ENCODE measurements at places on chromosomes 11 and 22.
A peak's percentile ranks its signal among the peaks of the same experiment; 100 is the strongest.

GRCh38 chr22:22704156-22704946 is 59.9 kb downstream of the GGTLC2 start:
- no peak for DNase-seq

DNA sequence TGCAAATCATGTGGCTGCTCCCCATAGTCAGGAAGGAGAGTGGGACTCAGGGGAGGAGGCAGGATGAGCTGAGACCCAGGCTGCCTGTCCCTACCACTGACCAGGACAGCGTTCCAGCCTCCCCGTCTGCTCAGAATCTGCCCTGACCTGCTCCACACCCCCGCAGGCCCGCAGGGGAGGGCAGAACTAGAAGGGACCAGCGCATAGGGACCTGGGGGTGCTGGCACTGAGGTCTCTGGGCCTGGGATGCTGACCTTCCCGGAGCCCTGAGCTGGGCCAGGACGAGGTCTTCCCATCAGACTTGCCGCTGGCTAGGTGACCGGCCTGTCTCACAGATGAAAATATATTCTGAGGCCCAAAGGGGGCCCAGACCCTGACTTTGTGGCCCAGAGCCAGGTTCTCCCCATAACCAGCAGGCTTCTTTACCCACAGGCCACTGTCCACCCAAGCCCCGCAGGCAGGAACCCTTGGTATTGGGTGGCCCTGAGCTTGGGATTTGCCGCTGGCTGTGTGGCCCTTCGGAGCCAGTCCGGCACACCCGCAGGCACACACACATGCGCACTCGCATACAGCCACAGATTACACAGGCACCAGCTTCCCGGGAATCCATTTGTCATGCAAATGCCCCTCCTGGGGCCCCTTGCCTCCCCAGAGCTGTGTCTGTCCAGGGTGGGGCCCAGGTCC is 13.8 kb upstream of the PIM3 start:
- DNase-seq = no peak

- no peak for DNase-seq
These were observed 17.2 kb downstream of the MPPED2 start for GRCh38 chr11:30568931-30569330.

DNA sequence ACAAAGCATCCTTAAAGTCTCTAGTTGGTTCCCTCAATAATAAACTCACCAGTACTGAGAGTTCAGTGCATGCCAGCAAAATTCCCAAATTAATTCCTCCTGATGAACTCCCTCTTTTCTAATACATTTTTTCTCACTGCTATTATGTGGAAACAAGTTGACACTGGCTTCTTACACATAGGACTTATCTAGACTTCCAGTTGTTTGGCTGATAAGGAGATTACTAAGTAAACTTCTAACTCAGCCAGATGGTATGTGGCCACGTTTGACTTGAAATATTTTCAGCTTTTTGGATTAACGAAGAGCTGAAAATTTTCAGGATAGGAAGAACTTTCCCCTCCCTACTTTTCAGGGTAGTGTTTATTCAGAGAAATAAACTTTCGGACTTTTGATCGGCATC is 1154.2 kb upstream of the TENM4 start:
- peak; percentile 56 for DNase-seq

DNA sequence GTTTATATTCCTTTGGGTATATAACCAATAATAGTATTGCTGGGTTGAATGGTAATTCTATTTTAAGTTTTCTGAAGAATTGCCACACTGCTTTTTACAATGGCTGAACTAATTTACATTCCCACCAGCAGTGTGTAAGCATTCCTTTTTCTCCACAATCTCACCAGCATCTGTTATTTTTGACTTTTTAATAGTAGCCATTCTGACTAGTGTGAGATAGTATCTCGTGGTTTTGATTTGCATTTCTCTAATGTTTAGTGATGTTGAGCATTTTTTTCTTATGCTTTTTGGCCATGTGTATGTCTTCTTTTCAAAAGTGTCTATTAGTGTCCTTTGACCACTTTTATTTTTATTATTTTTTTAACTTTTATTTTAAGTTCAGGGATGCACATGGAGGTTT is 275.3 kb downstream of the METTL15 start:
- DNase-seq = peak; percentile 64

- DNase-seq = no peak
These were observed 20.5 kb upstream of the CELSR1 start for GRCh38 chr22:46557736-46558480.

DNA sequence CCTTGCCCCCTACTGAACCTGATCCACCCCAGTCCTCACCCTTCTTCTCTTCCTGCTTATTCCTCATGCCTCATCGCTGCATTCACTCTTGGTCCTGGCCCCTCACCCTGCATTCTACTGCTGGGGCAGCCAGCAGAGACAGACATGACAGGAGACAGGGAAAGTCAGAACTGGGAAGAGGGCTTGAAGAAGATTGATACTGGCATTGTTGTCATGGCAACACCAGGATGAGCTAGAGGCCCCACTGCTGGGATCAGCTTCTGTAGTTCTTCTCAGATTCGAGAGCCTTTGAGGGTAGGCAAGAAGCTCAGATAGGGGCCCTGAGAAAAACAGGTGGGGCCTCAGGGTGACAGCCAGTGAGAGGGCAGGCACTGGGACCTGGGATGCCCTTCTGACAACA is 264.3 kb downstream of the MIAT start:
- no peak for DNase-seq

DNA sequence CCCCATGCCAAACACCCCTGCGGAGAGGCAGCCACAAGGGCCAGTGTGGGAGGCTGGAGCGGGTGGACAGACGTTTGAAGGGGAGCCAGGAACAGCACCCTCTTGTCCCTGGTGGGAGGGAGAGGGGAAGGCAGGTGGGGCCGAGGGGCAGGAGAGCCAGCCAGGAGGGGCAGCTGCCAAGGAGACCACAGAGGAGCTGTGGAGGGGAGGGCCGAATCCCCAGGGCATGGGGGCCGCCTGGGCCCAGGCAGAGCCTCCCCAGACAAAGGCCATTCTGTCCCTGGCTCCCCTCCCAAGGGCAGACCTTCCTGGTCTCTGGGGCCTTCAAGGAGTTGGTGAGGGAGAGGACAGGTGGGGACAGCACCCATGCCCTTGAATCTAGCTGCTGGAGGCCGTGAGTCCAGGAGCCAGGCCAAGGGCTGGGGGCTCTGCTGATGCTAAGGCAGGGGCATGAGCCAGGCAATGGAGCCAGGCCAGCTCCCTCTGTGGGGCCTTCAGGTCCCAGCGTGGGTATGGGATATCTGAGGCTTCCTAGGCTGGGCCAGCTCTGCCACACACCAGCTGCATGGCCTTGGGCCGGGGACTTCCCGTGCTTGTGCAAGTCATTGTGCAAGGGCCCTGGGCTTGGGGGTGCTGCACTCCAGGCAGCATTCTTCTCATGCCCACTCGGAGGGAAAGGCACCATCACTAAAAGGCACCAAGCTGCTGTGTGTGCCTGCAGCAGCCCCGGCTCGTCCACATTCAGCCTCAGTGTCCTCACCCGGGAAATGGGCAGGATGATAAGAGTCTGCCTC is 11.4 kb downstream of the EMID1 start:
- DNase-seq = no peak

GRCh38 chr11:76795936-76796441 is 12.8 kb downstream of the TSKU start:
- no peak for DNase-seq

- no peak for DNase-seq
These were observed 52.6 kb upstream of the EMID1 start for GRCh38 chr22:29152954-29153719.

DNA sequence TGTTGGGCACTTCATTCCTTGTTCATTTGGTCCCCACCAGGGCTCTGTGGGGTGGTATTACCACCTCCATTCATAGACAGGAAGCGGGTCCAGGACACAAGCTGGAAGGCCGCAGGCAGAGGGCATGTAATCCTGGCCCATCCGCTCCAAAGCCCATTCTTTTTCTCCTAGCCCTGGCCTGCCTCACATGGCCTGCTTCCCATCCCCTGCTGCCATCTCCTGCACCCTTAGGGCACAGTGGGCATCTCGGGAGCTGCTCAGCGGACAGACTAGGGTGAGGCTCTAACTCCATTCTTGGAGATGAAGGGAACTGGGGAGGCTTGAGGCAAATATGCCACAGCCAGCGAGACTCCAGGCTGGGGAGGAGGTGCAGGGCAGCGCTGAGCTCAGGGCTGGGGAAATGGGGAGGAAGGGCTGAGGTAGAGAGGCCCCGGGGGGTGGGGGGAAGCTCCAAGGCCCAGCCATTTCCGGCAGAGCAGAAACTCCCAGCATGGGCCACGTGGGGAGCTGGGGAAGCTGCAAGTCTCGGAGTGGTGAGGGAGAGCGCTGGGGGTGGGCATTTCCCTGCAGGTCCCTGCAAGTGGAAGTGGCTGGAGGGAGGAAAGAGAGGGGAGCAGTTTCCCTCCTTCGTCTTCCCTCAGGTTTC is 14.3 kb upstream of the BCL9L start:
- no peak for DNase-seq
